ENCODE measurements at places on chromosomes 7 and 10.
A peak's percentile ranks its signal among the peaks of the same experiment; 100 is the strongest.

- DNase-seq, result no peak
Observed at GRCh38 chr10:47326927-47327330, 4.7 kb downstream of the GDF2 start.

DNA sequence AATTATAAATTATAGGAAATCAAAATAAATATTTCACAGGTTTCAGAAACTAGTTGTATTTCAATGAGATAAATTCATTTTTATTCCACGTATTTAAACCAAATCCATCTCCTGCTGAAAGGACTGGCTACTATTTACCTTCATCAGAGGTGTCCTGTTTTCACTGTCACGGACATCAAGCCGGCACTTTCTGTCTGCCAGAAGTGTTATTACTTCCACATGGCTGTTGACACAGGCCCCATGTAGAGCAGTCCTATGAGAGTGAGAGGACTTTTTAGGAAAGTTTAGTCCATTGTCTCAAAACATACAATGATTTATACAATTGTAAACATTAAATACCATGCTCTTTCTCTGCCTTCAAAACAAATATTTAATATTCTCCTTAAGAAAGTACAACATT is 100.4 kb upstream of the ACBD5 start:
- DNase-seq, result no peak

DNA sequence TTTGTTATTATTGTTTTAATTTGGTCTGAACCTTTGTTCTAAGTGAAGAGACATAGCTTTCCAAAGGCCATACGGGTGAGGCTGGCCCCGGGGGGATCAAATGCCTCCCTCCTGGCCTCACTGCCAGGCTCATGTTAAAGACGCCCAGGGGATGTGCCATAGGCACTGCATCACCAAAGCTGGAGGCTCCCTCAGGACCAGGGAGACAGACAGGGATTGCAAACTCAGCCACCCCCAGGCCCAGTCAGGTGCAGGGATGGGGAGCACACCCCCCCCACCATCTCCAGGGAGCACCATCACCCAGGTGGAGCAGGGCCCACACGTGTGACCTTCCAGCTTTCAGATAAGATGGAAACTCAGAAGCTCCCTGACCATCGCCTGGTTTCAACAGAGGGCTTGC is 96.0 kb upstream of the DNAAF5 start:
- DNase-seq, result no peak

- no peak for DNase-seq
Observed at GRCh38 chr7:5419539-5420066, 4.0 kb downstream of the TNRC18 start.

DNA sequence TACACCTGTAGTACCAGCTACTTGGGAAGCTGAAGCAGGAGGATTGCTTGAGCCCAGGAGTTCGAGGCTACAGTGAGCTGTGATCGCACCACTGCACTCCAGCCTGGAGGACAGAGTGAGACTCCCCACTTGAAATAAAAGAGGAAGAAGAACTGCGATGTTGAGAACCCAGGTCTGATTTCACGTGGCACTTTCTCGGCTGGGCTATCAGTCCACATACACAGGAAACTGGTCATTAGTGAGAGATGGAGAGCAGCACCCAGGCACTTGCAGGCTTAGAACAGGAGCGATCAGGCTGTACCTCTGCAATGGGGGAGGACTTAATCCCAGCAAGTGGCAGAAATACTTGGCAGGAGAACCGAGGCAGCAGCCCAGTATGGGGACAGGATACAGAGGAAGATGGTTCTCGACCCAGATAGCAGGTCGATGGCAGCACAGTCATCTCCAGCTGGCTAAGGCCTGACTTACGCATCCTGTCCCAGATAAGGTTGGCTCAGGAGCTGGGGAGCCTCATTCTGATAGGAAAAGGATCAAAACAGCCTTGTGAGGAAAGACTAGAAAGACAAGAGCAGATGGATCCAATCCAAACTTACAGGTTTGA is 487.7 kb upstream of the AUTS2 start:
- no peak for DNase-seq

GRCh38 chr10:78997635-78998618 is 70.8 kb upstream of the ZMIZ1 start:
- no peak for DNase-seq

DNA sequence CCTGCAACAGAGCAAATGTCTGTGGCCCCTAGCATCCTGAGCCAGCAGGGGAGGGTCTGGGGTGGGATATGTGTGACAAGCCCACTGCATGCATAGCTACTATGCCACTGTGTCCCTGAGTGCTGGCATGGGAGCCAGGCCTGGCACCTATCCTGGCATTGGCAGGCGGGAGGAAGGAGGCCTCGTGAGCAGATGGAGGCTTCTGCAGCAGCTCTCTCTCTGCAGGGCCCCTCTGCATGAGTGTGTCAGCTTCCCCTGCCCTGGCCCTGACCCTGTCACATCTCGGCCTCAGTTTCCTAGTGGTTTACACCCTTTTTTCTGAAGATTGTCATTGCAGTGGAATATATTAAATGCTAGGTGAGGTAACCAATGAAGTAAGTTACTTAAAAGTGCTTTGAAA is 13.1 kb upstream of the IMPDH1 start:
- peak; percentile 31 for DNase-seq

DNA sequence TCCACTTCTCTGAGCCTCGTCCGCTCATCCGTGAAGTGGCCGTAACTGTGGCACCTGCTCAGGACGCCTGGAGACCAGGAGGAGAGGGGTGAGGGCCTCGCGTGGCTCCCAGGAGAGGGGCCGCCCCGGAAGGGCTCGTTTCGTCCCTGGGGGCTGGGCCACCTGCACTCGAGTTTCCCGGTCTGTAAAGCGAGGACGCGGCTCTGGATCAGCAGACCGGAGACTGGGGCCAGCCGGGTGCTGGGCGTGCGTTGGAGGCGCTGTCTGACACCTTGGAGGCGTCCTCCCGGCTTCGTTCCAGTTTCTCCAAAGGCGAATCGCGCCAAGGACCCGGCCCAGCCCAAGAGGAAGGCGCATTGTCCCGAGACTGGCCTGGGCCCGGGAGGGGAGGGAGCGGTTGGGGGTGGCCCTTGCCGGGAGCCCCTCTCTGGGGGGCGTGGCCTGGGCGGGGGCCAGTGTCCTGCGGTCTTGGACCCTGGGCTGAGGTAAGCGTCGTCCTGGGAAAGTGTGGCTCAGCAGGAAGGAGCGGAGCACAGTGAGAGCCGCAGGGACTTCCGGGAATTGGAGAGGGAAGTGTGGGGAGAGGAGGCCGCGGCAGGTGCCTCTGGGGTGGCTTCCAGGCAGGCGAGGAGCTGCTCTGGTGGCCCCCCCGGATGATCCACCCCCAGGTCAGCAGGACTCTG is 89.6 kb downstream of the FOXL3 start:
- DNase-seq, result no peak

DNA sequence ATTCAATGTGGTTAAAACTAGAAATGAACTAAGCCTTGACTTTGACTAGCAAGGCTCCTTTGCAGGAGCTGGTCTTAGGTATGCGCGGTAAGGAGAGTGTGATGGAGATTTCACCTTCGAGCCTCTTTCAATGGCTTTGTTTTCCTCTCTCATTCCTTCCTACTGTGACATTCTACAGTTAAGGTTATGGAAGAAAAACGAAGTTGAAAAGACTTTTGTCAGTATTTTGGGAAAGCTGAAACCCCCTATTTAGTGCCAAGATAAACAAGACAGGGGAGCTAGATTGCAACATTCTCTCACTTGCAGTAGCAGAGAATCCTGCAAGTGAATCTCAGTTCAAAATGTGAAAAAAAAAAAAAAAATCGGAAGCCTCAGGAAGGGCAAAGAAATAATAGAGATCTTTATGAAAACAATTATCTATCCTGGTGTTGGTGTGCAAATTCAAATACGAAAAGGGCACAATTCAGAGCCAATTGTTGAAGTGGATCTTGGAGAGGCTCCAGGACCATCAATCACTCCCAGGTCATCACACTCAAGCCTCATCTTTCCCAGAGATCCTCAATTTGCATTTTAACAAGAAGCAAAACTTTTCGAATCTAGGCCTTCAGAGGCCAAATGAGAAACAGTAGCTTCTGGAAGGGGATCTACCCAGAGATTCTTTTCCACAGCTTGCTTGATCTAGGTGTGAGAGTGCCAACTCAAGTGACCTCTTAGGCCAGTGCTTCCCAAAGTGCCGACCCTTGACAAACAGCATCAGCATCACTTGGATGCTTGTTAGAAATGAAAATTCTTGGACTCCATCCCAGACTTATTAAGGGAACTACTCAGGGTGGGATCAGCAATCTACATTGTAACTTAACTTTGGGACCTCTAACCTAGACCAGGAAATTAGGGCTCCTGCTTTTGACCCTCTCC is 163.8 kb downstream of the INHBA start:
- DNase-seq, result no peak

DNA sequence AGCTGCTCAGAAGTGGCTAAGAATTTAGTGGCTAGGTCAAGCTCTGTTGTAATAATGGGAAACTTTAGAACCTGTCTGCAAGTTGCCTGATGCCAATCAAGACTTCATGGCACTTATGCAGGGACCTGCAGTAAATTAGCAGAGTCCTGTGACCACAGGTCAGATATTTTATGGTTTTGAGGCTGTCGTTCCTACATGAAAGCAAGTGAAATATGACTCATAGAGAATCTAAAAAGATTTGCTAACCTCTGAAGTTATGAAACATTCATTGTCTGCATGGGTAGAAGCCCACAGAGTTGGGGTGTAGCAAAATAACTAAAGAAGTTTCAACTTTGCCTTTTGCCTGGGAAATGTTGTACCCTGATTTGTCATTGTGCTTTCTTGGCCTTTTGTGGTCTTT is 32.3 kb downstream of the SLC39A12 start:
- no peak for DNase-seq

- no peak for DNase-seq
Observed at GRCh38 chr10:19096501-19097073, 48.0 kb downstream of the MALRD1 start.

- DNase-seq, result no peak
Observed at GRCh38 chr10:130790339-130790738, 521.2 kb downstream of the TCERG1L start.

DNA sequence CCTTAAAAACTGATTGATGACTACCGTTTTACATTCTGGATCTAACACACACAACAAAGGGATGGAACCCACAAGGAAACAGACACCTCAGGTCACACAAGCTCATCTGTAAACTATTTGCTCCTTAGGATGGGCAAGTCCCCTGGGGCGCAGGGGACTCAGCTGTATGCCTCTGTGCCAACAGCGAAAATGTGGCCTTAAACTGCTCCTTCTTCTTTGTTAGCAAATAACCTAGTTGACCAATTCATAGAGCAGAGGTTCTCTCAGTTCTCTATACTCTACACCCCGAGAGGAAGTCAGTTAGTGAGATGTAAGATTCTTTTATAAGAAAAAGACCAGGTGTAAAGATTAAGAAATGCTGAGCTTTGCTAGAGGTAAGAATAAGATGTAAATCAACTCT is 181.9 kb upstream of the PRSS58 start:
- DNase-seq, result no peak
